ENCODE measurements at places on chromosomes 12 and 14. TPM values are rescaled to one million over a fixed set of nuclear protein-coding genes. Genes with fewer than 3 reads are reported as not detected.

DNA sequence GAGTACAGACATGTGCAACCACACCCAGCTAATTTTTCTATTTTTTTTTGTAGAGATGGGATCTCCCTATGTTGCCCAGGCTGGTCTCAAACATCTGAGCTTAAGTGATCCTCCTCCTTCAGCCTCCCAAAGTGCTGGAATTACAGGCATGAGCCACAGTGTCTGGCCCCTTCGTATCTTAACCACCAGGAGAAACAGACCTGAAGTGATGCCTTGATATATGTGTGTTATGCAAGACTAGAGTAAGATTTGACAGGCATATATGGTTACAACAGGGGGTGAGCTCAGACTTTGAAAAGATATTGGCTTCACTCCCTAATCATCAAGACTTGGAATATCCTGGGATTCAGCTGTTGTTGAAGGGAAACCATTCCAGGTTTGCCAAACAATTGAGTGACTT is 10.7 kb upstream of the GALNT6 start:
- no peaks in the 10 kb centered on the region for H3K27me3 ChIP-seq
- H3K4me3 ChIP-seq, result no peak overlapping the region
- peaks cover 17% of the 10 kb centered on the region for H3K4me1 ChIP-seq
- H3K27ac ChIP-seq, result no peak overlapping the region

- peak; percentile 33 for DNase-seq
- no peak overlapping the region for H3K27ac ChIP-seq
- H3K36me3 ChIP-seq, result no peaks in the 10 kb centered on the region
These were observed 7.2 kb upstream of the RACGAP1 start for GRCh38 chr12:50032515-50032853.

DNA sequence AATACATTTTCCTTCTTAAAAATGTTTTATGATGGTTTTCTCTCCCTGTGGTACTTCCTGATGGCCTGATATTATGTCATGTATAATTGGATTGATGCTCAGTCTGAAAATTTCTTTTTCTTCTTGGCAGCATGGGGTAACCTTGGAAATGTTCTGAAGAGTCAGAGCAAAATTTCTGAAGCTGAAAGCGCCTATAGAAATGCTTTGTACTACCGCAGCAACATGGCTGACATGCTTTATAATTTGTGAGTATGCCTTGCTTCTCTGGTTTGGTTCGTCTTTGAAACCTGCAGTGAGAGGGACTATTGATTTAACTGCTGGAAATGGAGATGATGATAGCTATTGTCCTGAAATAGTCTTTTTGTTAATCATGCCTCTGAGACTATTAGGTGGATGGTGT is 243.6 kb downstream of the TMTC2 start:
- no peaks in the 10 kb centered on the region for H3K36me3 ChIP-seq
- H3K4me3 ChIP-seq, result no peak overlapping the region
- H3K27me3 ChIP-seq, result no peaks in the 10 kb centered on the region
- no peak for DNase-seq
- no peak overlapping the region for H3K27ac ChIP-seq

GRCh38 chr12:96473394-96474093 is 15.8 kb upstream of the CFAP54 start:
- H3K4me3 ChIP-seq, result no peak overlapping the region
- H3K27me3 ChIP-seq, result no peaks in the 10 kb centered on the region
- no peak overlapping the region for H3K27ac ChIP-seq
- no peaks in the 10 kb centered on the region for H3K36me3 ChIP-seq

- H3K27me3 ChIP-seq, result no peaks in the 10 kb centered on the region
- no peak overlapping the region for H3K27ac ChIP-seq
- no peak overlapping the region for H3K4me3 ChIP-seq
- H3K4me1 ChIP-seq, result peaks cover 44% of the 10 kb centered on the region
- DNase-seq, result no peak
- no peaks in the 10 kb centered on the region for H3K36me3 ChIP-seq
These were observed 1.5 kb upstream of the PPP1CC start for GRCh38 chr12:110744151-110744571.

- no peak for DNase-seq
- no peaks in the 10 kb centered on the region for H3K4me1 ChIP-seq
- H3K27me3 ChIP-seq, result no peaks in the 10 kb centered on the region
- H3K27ac ChIP-seq, result no peak overlapping the region
These were observed 29.2 kb downstream of the RPH3A start for GRCh38 chr12:112820796-112821195.

BHLHE41 gene
- total RNA-seq, result 0.29 TPM
